Activated CD4-positive, alpha-beta memory T cell treated with anti-CD3 and anti-CD28 coated beads for 36 hours (primary cell): ENCODE measurements at places on chromosomes 3 and 15. TPM values are rescaled to one million over a fixed set of nuclear protein-coding genes. Genes with fewer than 3 reads are reported as not detected.

GRCh38 chr3:155656466-155656865 is 88.4 kb downstream of the PLCH1 start:
- DNase-seq = no peak
- no peak overlapping the region for H3K4me3 ChIP-seq
- no peaks in the 10 kb centered on the region for H3K36me3 ChIP-seq
- H3K27me3 ChIP-seq = no peaks in the 10 kb centered on the region
- no peaks in the 10 kb centered on the region for H3K4me1 ChIP-seq

GRCh38 chr3:23808525-23808924 is 2.8 kb downstream of the UBE2E1 start:
- H3K4me1 ChIP-seq = peaks cover 55% of the 10 kb centered on the region
- no peak for DNase-seq
- no peak overlapping the region for H3K4me3 ChIP-seq
- H3K36me3 ChIP-seq = peaks cover 14% of the 10 kb centered on the region
- peaks cover 2% of the 10 kb centered on the region for H3K27me3 ChIP-seq

GRCh38 chr15:97745481-97746071 is 214.9 kb upstream of the ARRDC4 start:
- H3K4me3 ChIP-seq = no peak overlapping the region
- no peaks in the 10 kb centered on the region for H3K4me1 ChIP-seq
- H3K27ac ChIP-seq = no peak overlapping the region
- peaks cover 2% of the 10 kb centered on the region for H3K27me3 ChIP-seq
- H3K36me3 ChIP-seq = no peaks in the 10 kb centered on the region

GRCh38 chr3:196569003-196569516 is 600 bp downstream of the FBXO45 start:
- peaks cover 39% of the 10 kb centered on the region for H3K4me1 ChIP-seq
- H3K36me3 ChIP-seq = peaks cover 16% of the 10 kb centered on the region
- peak; percentile 69 for DNase-seq
- peak overlapping the region; percentile 97 for H3K4me3 ChIP-seq
- no peaks in the 10 kb centered on the region for H3K27me3 ChIP-seq
- H3K27ac ChIP-seq = peak overlapping the region; percentile 88

DNA sequence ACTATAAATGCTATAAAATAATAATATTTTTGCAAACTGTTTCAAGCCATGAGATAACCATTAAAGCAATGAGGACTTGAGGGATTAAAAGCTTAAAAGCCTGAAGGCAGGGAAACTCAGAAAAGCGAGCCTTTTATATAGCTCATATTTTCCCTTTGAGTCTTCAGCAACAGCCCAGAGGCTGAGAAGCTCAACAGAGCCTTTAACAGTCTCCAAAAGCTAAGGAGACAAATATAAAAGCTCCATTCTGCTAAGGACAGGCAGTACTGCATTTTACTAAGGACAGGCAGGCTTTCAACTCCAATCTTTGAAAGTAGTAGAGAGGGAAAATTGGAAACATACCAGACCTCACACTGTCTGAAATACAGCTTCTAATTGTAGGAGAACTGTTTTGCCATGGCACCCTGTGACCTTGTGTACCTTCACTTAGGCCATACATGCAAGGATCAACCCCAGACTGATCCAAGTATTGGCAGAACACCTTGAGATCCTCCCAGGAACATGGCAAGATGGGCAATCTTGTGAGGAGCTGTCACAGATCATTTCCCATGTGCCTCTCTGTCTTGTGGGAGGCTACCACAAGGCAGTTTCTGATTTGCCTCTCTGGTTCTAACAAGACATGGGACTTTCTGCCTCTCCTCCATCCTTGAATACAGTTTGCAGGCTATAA is 53.1 kb upstream of the ARNT2 start:
- H3K27ac ChIP-seq = no peak overlapping the region
- DNase-seq = no peak
- H3K4me3 ChIP-seq = no peak overlapping the region
- H3K27me3 ChIP-seq = peaks cover 12% of the 10 kb centered on the region
- no peaks in the 10 kb centered on the region for H3K36me3 ChIP-seq

DNA sequence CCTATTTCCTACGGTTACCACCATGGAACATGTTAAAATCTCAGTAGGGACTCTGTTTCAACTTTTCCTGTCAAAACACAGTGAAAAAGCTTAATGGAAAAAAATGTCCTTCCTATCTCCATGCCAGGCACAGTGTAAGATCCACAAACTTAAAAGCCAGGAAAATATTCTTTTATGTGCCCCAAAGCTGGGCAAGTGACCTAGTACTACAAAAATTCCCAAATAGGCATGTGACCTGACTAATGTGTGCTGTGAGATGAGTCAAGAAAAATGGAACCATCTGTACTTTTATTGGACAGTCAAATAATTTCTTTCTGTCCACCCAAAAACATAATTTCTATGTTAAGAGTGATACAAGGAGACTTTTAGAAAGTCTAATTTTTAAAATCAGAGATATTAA is 406.0 kb downstream of the ZBTB20 start:
- no peaks in the 10 kb centered on the region for H3K36me3 ChIP-seq
- no peaks in the 10 kb centered on the region for H3K27me3 ChIP-seq
- no peak for DNase-seq
- H3K4me3 ChIP-seq = no peak overlapping the region
- H3K4me1 ChIP-seq = peaks cover 7% of the 10 kb centered on the region

GRCh38 chr3:79204351-79204750 is 563.4 kb downstream of the ROBO1 start:
- H3K4me1 ChIP-seq = no peaks in the 10 kb centered on the region
- no peak overlapping the region for H3K4me3 ChIP-seq
- H3K27ac ChIP-seq = no peak overlapping the region
- no peak for DNase-seq

DNA sequence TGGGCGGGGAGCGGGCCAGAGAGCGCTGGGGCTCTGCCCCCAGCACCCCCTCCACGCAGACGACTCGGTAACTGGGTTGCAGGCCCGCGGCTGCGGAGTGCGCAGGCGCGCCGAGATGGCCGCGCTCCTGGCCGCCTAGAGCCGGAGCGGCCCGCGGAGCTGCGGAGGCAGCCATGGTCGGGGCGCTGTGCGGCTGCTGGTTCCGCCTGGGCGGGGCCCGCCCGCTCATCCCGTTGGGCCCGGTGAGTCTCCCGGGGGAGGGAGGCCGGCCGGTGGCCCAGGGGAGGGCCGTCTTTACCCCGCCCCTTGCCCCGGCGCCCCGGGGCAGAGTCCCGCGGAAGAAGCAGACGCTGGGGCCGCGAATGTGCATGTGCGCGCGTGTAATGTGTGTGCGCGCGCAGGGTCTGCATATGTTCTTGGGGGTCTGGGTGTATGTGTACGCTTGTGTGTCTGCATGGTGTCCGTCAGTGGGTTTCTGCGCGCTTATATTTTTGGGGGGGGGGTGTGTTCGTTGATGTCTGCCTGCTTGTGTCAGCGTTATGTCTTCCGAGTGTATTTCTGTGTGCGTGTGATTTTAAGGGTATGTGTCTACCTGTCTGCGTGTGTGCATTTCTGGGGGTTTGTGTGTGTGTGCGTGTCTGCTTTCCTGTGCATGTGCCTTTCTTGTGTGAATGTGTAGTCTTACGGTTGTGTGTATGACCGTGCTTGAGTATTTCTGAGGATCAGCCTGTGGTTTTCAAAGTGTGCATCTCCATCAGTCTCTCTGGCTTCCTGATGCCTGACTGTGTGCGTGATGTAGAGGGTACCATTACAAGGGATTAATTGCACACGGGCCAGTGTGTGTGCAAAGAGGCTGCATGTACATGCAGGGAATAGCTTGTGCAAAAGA is at the start of gene ABHD14A:
Gene ABHD14A, plus strand, starts transcription at position 102 of the 889 bp plus-strand sequence. Its CDS starts 72 bp downstream, at position 174.
- DNase-seq = peak; percentile 79
- no peaks in the 10 kb centered on the region for H3K27me3 ChIP-seq
- peaks cover 2% of the 10 kb centered on the region for H3K36me3 ChIP-seq
- peak within 1 kb of the TSS; percentile 99 for H3K4me3 ChIP-seq
- H3K27ac ChIP-seq = peak within 1 kb of the TSS; percentile 97

DNA sequence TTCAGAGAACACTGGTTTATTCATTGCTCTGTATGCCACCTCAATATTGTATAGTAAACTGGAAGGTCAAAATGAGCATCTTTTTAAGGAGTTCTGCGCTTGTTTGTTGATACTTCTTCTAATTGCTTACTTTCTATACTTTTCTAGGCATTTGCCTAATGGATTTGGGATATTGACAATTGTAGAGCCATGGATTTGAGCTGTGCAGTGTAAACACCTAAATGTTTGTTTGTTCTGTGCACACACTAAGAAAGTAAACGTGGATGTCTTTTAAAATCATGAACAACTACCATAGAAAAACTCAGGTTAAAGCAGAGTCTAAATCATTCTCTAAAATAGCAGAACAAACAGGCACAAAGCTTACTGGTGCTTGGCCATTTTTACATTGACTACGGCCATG is 436.6 kb upstream of the GBE1 start:
- H3K4me3 ChIP-seq = no peak overlapping the region
- H3K36me3 ChIP-seq = no peaks in the 10 kb centered on the region
- H3K27me3 ChIP-seq = no peaks in the 10 kb centered on the region
- no peaks in the 10 kb centered on the region for H3K4me1 ChIP-seq

DNA sequence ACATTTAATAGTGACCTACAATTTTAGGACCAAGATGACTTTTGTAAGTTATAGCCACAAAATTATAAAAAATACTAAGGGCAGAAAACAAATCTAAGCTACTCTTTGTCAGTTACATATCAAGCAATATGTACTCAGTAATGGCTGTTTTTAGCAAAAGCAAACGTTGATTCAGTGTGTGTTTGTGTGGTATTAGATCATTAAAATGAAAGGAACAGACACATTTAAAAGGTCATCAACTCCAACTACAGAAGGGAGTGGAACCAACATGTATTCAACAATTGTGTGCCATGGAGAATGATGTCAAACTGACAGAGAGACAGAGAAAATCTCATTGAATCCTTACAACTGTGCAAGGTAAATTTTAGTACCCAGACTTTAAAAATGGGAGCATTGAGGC is 268.8 kb upstream of the STT3B start:
- H3K36me3 ChIP-seq = peaks cover 3% of the 10 kb centered on the region
- DNase-seq = no peak
- H3K27me3 ChIP-seq = no peaks in the 10 kb centered on the region

Gene ZDHHC23
- total RNA-seq = 6.6 TPM

Gene CCR8
- total RNA-seq = 0.48 TPM

Gene TMEM266
- total RNA-seq = not detected

Gene MUSTN1
- not detected for total RNA-seq
